T-helper 1 cell (primary cell): ENCODE measurements at places on chromosomes 6 and 20.

GRCh38 chr6:31378062-31378720 lies 21.2 kb upstream of the HLA-B start:
- DNase-seq, result no peak

- no peak for DNase-seq
Observed at GRCh38 chr6:108728826-108729225, 119.4 kb upstream of the ARMC2 start.

GRCh38 chr6:18330548-18331081 lies 56.5 kb upstream of the RNF144B start:
- no peak for DNase-seq

GRCh38 chr6:49772285-49772684 lies 14.8 kb downstream of the PGK2 start:
- no peak for DNase-seq

- no peak for DNase-seq
Observed at GRCh38 chr6:109465772-109466171, 10.2 kb upstream of the MICAL1 start.

GRCh38 chr6:57173886-57174510 lies 1.9 kb downstream of the BAG2 start:
- no peak for DNase-seq
